ENCODE measurements at places on chromosomes 11 and 22. TPM values are rescaled to one million over a fixed set of nuclear protein-coding genes. Genes with fewer than 3 reads are reported as not detected.

The CWF19L2 gene
- 11.9 TPM for total RNA-seq

The IRAG1 gene
- total RNA-seq: 8.6 TPM

The CNIH2 gene
- 0.37 TPM for total RNA-seq

The KCTD14 gene
- total RNA-seq: 0.42 TPM

The CENPM gene
- total RNA-seq: 7.6 TPM

The CARD18 gene
- not detected for total RNA-seq

The PAX6 gene
- not detected for total RNA-seq

The MMP8 gene
- 1.5 TPM for total RNA-seq

The ASRGL1 gene
- 0.30 TPM for total RNA-seq

The FOSL1 gene
- 6.2 TPM for total RNA-seq

The IL18 gene
- total RNA-seq: 0.37 TPM

The CELF1 gene
- 67.1 TPM for total RNA-seq

The CCDC116 gene
- total RNA-seq: under 0.01 TPM

The TCN2 gene
- total RNA-seq: 3.1 TPM

The C11orf65 gene
- total RNA-seq: 1.1 TPM

The DDTL gene
- total RNA-seq: 0.59 TPM

The ALDH3B2 gene
- total RNA-seq: not detected

The ISX gene
- not detected for total RNA-seq

The HEPACAM gene
- not detected for total RNA-seq

The SPINDOC gene
- 23.2 TPM for total RNA-seq

The MAJIN gene
- total RNA-seq: under 0.01 TPM

The GPHA2 gene
- total RNA-seq: not detected

The RASL10A gene
- not detected for total RNA-seq

The FGF3 gene
- not detected for total RNA-seq

The ZNF280A gene
- total RNA-seq: 0.23 TPM

The H19 gene
- 4.6 TPM for total RNA-seq

The CYB5R2 gene
- total RNA-seq: 3.7 TPM

The C11orf91 gene
- total RNA-seq: not detected

The RFPL1 gene
- not detected for total RNA-seq

The RAG2 gene
- not detected for total RNA-seq

The MRGPRX4 gene
- not detected for total RNA-seq

The DRD4 gene
- not detected for total RNA-seq

The LRRC74B gene
- under 0.01 TPM for total RNA-seq

The GGT5 gene
- 0.23 TPM for total RNA-seq

The WNT7B gene
- total RNA-seq: under 0.01 TPM

The OR4D5 gene
- total RNA-seq: not detected

The POU2AF3 gene
- total RNA-seq: not detected

The CSNK1E gene
- 93.2 TPM for total RNA-seq

The ANKK1 gene
- total RNA-seq: not detected

The AQP11 gene
- total RNA-seq: 8.9 TPM

The ZFP91 gene
- total RNA-seq: 53.2 TPM

The DNAJB13 gene
- not detected for total RNA-seq

The C1QTNF4 gene
- total RNA-seq: 0.05 TPM

The LMO2 gene
- not detected for total RNA-seq

The RFPL3 gene
- total RNA-seq: not detected

The MTA2 gene
- 92.3 TPM for total RNA-seq

The GNAZ gene
- 7.4 TPM for total RNA-seq

The SLC35E4 gene
- total RNA-seq: 8.9 TPM

The BCO2 gene
- 12.2 TPM for total RNA-seq

The NAP1L4 gene
- 149 TPM for total RNA-seq

The FAM180B gene
- total RNA-seq: not detected

Data from smooth muscle cell of the umbilical artery (primary cell).